ENCODE measurements at places on chromosomes 5 and 9.

DNA sequence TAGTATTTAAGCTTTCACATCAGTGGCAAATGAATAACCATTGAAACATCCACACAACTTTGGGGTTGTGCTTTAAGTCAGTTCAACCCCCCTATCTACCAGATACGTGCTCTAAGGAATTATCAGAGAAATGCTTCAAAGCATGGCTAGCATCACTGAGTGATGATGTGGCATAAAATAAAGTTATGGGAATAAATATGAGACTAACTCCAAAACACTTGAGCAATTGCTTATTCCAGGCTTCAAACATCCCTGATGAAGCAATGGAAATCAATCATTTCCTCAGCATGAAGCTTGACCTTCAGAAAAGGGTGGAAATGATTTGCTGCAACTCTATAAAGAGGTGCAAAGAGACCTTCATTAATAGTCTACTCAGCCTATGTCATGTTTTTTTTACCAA, 292.0 kb upstream of the SMC2 start:
- DNase-seq, result no peak

DNA sequence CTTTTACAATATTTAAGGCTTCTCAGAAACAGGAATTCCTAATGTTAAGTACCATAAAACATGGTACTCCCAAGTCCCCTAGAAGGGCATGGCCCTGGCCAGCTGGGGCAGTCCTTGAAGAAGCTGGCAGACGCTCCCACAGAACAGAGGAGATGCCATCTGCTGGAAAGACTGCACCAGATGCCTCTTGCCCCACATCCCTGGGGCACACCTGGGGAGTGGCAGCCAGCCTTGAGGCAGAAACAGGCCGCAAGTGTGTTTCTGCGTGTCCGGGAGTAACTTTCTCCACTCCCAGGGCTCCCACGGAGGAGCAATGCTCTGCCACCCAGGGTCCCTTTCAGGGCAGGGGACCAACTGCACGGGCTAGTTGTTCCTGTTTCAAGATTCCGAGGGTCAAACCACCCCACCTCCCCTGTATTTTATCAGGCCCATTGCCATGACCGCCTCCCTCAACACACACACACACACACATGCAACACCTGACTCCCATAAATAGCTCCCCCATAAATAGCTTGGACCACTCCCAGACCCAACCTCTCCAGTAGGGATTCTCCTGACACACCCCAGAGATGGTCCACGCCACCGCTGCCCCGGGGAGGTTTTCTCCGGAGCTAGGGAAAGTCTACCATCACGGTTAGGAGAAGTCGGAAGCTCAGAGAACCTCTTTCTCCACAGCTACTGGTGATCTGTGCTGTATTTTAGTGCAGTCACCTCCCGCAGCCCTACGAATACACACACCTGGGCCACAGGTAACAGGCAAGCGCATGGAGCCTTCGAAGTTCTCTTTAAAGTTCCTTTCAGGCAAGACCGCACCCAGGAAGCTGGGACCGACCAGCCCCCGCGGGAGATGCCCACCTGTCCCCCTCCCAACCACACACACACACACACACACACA, 1.5 kb downstream of the SPOCK1 start:
- DNase-seq, result no peak

- DNase-seq, result no peak
Observed at GRCh38 chr9:111001526-111001925, 36.7 kb downstream of the LPAR1 start.

DNA sequence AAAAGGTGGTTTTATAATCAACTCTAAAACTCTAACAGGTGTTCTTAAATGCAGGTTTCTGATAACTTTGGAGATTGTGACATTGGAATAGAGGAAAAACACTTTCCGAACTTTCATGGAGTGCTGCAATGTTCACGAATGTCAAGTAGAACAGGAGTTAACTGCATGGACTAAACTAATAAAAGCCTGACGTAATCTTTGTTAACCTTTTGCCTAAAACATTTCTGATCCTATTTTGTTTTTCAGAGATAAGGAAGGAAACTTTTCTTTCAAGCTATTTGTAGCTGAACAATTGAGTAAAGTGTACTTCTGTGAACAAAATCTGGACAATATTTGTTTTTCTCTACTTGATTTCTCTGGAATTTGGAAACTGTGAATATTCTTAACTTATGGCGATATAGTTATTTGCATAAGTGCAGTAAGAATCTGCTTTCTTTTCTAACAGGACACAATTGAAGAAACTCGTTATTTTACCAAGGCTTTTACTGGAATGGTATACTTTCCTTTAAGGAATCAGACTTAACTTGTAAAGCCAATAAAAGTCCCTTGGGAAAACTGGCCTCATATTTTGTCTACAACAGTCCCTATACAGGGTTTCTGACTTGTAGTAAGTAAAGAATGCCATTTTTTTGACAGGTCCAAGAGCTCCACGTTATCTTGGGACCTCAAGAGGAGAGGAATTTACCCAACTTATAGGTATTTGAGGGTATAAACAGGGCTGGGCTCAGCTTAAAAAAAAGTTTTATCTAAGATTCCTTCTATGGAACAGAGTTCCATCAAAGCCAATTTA, 154.7 kb downstream of the NXNL2 start:
- no peak for DNase-seq

Data from activated naive CD4-positive, alpha-beta T cell treated with anti-CD3 and anti-CD28 coated beads, Interleukin-2, amount 50 U/mL, for 72 hours (primary cell).